ENCODE measurements at places on chromosomes 16 and 17.

DNA sequence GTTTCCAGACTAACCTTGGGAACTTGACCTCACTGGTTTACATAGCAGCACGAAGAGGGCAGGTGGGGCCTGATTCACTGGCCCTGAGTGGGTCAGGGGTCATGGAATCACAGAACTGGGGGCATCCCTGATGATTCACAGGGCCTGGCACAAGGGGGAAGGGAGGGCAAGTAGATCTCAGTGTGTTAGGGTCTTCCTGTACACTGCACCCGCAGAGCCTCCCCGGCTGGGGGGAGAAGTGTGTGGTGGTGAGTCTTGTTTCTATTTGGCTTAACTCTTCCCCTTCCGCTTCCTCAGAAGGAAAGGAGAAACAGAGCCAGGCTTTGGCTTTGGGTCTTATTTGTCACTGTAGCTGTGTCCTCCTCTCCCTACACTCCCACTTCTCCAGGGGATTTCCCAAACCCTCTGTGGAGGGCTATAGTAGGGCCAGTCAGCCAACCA is 3.7 kb downstream of the STARD3 start:
- no peak for DNase-seq

DNA sequence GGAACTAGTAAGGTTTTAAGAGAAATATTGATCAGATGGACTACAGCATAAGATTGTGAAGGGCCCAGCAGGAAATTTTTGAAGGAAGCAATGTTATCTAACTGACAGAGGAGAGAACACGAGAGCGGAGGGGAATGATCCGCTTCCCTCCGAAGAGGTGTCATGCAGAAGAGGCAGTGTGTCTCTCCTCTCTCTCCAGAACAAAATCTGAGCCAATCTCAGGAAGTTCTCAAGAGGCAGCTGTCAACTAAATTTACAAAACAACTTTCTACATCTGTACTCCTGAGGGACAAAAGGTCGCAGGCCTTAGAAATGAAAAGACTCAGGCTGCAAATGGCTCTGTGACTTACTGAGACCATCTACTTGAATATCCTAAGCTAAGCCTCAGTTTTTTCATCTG is 224.6 kb upstream of the CDH5 start:
- DNase-seq = no peak

DNA sequence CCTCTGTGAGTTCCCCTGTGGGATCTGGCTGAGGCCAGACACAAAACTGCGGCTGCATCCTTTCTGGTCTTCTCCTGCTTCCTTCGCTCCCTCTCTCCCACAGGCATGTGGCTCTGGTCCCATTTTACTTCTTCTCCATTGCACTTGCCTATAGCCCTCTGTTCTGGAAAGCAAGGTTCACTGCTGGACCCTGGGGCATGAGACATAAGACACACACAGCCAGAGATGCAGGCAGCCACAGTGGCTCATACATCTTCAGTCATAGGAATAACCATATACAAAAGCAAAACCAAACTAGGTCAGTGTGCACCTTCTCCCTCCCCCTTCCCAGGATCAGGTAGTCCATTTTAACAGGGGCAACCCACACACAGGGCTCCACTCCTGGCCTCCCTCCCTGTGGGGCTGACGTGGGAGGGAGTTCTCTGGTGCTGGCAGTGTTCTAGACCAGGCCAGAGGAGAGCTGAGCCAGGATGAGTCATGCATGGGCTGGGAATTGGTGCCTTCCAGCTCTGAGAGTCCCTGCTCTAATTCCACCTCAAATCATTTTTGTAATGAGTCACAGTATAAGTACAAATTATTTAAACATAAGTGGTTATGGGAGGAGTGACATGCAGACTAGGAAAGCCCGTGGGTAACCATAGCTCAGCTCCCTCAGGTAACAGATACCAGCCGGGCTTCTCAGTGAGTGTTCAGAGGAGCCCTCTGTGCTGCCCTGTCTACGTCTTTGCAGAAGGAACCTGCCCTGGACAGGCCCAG is 58.0 kb downstream of the ASIC2 start:
- peak; percentile 61 for DNase-seq

GRCh38 chr17:56786989-56787482 is 46.7 kb downstream of the C17orf67 start:
- peak; percentile 91 for DNase-seq

DNA sequence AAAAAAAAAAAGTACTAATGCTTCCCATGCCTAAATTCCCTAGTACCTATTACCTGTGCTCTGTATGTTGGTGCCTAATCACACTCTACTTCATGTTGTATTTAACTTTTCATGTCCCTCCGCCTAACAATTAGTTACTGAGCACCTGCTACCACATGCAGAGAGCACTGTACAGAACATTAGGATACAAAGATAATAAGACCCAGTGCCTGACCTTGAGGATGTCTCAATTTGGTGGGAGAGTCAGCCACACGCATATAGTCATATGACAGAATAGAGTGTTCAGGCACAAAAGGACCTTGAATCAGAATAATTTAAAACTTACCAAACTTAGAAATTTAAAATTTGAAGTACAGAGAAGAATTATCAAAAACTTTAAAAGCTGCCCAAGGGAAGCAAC is 42.1 kb downstream of the USP31 start:
- no peak for DNase-seq

DNA sequence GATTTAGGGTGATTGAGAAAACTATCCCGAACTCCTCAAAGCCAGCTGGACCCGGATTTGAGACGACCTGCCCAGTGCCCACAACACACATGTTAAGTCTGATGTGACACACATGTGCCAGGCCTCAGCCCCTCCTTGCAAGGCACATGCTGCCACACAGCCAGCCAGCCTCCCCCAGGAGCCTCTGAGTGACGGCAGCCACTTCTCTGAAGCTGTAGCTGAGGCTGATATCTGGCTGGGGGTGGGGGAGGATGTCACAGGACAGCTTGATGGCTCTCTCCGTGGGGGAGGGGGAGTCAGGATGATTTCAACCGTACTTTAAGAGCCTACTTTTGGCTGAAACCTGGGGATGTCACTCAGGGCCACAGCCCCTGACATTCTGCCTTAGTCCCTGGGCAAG is 40.9 kb downstream of the SRCIN1 start:
- DNase-seq = no peak

GRCh38 chr17:48841395-48841831 is 10.6 kb downstream of the CALCOCO2 start:
- DNase-seq = peak; percentile 51

- DNase-seq = no peak
Observed at GRCh38 chr17:42901535-42902229, 1.1 kb downstream of the G6PC1 start.

- DNase-seq = no peak
Observed at GRCh38 chr17:29595107-29595942, 2.4 kb downstream of the ANKRD13B start.

DNA sequence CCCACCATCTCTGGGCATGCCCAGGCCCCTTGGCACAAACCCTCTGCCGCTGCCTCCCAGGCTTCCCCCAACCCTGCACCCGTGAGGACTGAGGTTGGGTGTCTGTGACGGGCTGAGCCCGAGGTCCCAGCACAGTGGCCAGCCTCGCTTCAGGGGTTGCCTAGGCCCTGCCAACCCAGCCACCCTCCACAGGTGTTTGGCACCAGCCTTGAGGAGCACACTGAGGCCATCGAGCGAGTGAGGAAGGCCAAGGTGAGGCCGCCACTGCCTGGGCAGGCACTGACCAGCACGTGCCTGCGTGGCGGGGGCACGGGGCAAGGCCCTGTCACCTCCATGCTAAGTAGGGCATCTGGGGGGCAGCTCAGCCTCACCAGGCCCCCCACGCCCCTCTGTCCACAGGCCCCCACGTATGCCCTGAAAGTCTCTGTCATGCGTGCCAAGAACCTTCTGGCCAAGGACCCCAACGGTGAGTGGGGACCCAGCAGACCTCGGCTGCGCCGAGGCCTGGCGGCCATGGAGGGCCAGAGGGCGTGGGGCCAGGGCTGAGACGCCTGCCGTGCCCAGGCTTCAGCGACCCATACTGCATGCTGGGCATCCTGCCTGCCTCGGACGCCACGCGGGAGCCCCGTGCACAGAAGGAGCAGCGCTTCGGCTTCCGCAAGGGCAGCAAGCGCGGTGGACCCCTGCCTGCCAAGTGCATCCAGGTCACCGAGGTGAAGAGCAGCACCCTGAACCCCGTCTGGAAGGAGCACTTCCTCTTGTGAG is 7.5 kb downstream of the BAIAP3 start:
- DNase-seq = no peak

DNA sequence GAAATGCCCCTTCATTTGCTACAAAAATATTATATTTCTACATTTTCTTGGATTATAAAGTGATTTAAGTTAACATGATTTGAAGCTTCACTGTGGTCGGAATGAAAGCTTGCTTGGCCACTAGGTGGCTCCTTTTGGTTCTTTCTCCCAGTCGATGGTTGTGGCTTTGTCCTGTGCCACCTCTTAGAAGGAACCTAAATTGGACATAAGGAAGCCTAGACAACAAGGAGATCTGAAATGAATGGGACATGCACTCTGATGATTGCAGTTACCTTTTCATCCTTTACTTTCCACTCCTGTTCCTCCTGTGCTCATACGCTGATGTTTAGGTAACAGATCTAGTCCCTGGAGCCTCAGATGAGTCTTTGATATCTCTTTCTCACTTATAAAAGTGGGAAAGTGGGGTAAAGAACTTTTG is 39.2 kb downstream of the FTO start:
- no peak for DNase-seq

- DNase-seq = no peak
Observed at GRCh38 chr16:10683170-10683569, 11.6 kb downstream of the TEKT5 start.

DNA sequence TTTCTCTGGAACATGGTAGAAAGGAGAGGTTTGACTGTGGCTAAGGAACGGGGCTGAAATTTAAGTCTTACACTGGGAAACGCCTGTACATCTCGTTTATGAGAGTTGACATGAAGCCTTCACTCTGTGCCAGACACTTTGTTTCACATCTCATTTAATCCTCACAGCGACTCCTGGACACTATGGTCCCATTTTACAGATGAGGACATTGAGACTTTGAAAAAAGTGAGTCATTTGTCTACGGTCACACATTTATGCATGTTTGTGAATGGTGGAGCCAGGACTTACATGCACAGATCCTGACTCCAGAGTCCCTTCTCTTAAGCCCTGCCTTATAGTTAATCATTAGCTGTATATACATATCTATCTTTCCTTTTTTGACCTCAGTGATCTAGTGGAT is 318.4 kb upstream of the EEF2KMT start:
- DNase-seq = no peak

- no peak for DNase-seq
Observed at GRCh38 chr17:28507567-28508203, 1.5 kb downstream of the FOXN1 start.

- DNase-seq = no peak
Observed at GRCh38 chr16:84885342-84885910, 65.6 kb downstream of the CRISPLD2 start.

DNA sequence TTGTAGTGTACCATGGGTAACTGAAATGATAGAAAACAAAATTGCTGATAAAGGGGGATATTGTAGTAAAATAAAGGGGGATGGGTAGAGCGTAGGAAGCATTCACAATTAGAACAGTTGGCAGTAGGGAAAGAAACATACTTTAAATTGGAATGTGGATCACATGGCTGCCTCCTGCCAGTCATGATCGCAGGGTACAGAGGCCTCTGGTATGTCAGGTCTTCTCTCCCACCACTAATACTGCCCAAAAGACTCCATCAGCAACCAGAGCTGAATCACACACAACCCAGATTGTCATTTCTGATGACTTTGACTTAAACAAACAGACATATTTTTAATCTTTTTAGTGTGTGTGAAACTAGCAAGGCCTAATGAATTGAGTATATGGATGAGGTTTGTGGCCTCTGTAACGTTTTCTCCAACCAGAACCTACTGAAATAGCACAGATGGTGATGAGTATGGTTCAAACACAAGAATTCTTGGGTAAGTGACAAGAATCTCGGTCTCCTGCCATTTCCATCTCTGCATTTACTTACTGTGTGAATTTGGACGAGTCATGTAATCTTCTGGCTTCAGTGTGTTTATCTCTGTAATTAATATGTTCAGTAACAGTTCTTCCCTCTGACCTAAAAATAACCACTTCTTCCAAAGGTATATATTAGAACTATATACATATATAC is 112.6 kb downstream of the USP22 start:
- DNase-seq = no peak

- DNase-seq = no peak
Observed at GRCh38 chr16:47504599-47504998, 43.5 kb downstream of the PHKB start.

GRCh38 chr17:62708587-62708986 is 81.1 kb downstream of the MRC2 start:
- no peak for DNase-seq

DNA sequence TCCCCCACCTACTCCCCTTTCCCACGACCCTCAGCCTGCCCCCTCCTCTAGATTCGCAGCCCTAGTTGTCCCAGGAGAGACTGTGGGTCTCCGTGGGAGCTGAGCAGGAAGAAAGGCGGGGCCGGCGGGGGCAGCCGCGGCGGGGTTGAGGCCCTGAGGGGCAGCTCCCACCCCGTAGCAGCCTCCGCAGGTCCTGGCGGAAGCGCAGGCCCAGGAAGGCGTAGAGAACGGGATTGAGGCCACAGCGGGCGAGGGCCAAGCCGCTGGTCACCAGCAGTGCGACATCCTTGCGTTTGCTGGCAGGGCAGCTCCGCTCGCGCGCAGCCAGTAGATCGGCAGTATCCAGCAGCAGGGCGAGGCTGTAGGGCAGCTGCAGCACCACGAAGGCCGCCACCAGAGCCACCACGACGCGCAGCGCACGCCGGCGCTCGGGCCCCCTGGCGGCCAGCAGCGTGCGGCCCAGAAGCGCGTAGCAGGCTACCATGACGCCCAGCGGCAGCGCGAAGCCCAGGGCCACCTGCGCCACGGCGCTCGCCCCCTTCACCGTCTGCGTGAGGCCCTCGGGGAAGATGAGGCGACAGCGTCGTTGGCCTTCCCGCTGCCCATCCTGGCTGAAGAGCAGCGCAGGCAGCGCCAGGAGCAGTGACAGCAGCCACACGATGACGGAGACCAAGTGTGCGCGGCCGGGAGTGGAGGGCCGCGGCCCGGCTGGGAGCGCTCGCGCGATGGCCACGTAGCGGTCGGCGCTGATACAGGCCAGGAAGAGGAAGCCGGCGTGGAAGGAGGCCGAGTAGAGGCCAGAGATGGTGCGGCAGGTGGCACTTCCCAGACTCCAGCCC is 1.9 kb downstream of the CCR10 start:
- no peak for DNase-seq

DNA sequence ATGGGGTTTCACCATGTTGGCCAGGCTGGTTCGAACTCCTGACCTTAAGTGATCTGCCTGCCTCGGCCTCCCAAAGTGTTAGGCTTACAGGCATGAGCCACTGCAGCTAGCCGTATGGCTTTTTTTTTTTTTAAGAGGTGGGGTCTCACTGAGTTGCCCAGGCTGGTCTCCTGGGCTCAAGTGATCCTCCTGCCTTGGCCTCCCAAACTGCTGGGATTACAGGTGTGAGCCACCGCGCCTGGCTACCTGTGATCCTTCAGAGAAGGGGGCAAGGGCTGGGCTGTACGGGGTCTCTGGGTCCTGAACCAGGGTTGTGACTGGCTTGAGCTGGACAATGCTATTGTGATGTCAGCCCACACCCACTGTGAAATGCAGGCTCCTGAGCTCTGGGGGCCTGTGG is at the start of gene RNF151:
Gene RNF151, plus strand, starts transcription at position 397 of the 400 bp plus-strand sequence. CDS start 26 bp downstream, outside the sequence.
- no peak for DNase-seq

- no peak for DNase-seq
Observed at GRCh38 chr17:47227862-47228261, 18.7 kb downstream of the MYL4 start.
